GM23248 (cell line): ENCODE measurements at places on chromosomes 2 and 18.

DNA sequence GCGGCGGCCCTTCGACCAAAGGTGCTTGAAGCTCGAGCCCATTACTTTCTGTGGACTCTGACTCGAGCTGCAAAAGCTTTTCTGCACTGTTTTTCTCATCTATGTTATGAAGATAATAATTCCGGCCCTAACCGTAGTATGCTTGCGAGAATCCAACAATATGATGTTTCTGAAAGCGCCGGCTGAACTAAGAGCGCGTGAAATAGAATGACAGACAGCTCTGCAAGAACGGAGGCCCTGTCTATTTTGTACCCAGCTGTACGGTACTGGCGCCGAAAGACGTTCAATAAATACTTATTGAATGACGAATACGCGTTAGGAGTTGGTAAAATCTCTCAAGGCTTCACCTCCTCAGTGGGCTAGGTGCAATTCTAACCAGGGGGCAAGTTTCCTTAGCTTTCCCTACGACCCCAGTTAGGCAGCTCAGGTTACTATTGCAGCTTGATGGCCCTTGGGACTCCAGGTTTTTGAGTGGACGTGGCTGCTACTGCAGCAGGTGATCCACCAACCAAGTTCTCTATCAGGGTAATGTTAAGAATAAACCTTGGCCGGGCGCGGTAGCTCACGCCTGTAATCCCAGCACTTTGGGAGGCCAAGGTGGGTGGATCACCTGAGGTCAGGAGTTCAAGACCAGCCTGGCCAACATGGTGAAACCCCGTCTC, 570 bp downstream of the SCRN3 start:
- DNase-seq, result peak; percentile 63

DNA sequence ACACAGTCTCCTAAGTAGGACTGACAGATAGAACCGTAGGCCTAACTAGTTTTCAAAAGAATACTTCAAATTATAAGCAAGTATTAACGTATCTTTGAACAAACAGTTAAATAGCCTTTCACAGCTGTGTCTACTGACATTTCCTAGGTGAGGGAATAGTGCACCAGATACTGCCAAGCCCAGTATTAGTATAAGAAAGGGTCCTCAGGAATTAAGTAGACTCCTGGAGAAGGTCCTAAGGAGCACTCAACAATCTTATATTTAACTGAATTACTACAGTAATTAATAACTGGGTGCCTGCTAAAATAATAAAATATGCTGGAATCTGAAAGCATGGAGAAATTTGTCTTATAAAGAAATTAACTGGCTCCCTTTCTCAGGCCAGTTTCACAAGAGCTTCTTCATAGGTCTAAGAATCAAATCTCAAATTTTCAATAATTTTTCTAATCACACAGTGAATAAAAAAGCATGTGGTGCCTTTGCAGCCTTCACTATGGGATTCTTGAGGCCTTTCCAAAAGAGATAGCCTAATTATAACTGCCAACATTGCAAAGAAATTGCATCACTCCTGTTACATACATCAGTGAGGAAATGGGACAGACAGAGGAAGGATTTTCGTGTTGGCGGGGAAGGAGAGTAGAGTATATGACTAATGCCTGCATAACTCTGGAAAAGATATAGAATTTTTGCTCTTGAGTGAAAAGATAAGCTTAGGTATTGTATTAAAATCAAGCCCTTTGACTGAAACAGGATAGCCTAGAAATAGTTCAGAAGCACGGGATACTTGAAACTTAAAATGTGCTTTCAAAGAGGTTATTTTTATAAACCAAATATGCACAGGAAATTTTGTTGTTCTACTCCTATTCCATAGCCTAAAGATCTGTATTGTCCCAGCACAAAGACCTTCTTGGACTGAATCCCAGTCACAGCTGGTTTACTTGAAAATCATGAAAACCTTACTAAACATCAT, 228.6 kb upstream of the STK17B start:
- peak; percentile 94 for DNase-seq

GRCh38 chr2:18605115-18605514, 15.7 kb upstream of the NT5C1B start:
- DNase-seq, result no peak

GRCh38 chr18:5295231-5295920, at the start of gene ZBTB14:
TSS of gene ZBTB14 (minus strand) at chr18:5295726. CDS start at chr18:5293246, 2,480 bp downstream.
- DNase-seq, result peak; percentile 86

GRCh38 chr2:224524657-224525056, 60.5 kb downstream of the CUL3 start:
- DNase-seq, result no peak

DNA sequence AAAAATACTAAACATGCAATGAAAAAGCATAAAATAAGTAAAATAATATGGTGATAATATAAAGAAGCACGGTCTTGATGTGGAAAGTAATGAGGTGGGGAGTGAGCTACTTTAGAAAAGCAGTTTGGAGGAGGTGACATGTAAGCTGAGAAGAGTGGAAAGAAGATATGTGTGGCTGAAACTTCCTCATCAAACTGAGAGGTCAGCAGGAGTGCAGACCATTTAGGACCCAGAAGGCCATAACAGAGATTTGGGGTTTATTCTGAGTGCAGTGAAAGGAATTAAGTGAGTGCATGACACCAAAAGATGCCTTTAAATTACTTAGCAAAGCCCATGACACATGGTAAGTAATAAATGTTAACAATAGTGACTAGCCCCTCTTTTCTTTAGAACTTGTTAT, 24.4 kb upstream of the TMEM182 start:
- DNase-seq, result no peak

GRCh38 chr18:41875094-41875780, 79.8 kb upstream of the PIK3C3 start:
- DNase-seq, result peak; percentile 67

DNA sequence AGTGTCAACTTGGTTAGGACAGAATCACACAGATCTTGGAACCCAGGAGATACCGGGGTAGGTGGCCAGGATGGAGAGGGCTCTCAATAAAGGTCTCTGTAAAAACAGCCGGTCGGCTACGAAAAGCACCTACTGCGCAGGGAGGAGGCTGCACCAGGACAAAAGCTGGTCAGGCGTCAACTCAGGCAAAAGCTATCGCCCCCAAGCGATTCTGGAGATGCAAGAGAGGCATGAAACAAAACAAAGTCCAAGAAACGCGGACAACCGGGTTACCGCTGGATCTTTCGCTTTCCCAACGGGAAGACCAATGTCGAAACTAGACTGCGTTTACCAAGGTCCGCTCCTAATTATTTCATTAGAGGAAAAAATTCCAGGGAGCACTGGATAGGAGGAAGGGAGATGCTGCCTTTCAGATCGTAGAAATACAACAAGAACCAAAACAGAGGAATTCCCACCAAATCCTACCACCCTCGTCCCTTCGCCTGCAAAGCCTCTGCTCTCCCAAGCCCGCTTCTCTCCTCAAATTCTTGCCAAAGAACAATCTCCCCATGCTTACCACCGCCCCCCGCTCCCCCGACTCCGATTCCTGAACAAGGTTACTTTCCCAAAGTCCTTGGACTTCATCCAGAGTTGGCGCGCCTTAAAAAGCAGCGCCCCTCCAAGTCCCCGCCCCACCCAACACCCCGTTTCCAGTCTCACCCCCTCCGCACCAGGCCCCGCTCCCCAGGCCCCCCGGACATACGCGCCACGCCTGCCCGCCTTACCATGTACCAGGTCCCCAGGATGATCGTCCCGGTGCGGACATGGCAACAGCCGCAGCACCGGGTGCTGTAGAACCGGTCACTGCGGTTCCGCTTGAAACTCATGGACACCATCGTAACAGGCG, 539 bp downstream of the LAPTM4A start:
- DNase-seq, result peak; percentile 81

- no peak for DNase-seq
Observed at GRCh38 chr2:217642944-217643343, 359.9 kb downstream of the TNS1 start.

GRCh38 chr2:240376739-240377138, 58.7 kb upstream of the GPC1 start:
- no peak for DNase-seq

GRCh38 chr2:9795071-9795470, 48.2 kb upstream of the TAF1B start:
- DNase-seq, result no peak

GRCh38 chr18:34915046-34915445, 126.2 kb upstream of the MAPRE2 start:
- DNase-seq, result no peak

GRCh38 chr2:48851161-48851560, 95.6 kb upstream of the LHCGR start:
- DNase-seq, result peak; percentile 10

- DNase-seq, result no peak
Observed at GRCh38 chr2:21223618-21224017, 99.8 kb downstream of the TDRD15 start.

DNA sequence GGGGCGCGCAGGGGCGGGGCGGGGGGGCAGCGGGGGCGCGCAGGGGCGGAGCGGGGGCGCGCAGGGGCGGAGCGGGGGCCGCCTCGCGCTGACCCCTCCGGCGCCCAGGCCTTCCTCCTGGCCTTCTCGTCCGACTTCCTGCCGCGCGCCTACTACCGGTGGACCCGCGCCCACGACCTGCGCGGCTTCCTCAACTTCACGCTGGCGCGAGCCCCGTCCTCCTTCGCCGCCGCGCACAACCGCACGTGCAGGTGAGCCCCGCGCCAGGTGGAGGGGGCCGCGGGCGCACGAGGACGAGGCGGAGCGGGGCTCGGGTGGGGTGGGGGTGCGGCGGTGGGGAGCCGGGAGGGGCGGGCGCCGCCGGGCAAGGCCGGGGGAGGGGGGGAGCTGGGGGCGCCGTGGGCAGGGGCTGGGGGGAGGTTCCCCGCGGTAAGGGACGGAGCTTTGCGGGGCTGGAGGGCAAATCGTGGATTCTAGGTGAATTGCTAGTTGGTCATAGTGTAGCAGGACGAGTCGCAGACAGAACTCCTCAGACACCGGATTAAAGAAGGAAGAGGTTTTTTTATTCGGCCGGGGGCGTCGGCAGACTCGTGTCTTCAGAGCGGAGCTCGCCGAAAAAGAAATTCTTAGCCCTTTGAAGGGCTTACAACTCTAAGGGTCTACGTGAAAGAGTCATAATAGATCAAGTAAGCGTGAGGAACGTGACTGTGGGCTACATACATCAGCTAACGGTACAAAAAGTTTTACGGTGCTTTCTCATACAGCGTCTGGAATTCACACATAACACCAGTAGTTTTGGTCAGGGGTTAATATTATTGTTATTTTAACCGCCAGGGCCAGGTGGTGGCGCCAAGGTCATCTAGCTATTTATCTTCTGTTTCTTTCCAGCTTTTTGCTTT, 29.9 kb downstream of the ANO7 start:
- DNase-seq, result peak; percentile 70

GRCh38 chr2:62744603-62745002, 39.1 kb downstream of the EHBP1 start:
- no peak for DNase-seq

DNA sequence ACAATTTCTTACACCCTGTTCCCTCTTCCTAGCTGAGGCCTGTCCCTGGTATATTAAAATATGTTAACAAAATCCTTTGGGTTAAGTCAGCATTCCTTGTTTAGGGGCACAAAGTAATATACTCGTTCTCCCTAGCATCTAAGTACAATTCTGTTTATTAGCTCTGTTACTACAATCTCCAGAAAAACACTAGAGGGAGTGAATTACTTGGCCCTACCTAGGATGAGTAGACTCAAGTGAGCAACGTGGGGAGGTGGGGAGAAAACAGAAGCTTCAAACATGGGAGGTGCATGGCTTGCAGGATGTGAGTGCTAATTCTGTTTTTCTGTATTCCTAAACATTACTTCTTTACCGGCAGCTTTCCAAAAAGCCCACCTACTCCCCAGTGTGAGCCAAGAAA, 89.7 kb downstream of the FSIP2 start:
- no peak for DNase-seq

DNA sequence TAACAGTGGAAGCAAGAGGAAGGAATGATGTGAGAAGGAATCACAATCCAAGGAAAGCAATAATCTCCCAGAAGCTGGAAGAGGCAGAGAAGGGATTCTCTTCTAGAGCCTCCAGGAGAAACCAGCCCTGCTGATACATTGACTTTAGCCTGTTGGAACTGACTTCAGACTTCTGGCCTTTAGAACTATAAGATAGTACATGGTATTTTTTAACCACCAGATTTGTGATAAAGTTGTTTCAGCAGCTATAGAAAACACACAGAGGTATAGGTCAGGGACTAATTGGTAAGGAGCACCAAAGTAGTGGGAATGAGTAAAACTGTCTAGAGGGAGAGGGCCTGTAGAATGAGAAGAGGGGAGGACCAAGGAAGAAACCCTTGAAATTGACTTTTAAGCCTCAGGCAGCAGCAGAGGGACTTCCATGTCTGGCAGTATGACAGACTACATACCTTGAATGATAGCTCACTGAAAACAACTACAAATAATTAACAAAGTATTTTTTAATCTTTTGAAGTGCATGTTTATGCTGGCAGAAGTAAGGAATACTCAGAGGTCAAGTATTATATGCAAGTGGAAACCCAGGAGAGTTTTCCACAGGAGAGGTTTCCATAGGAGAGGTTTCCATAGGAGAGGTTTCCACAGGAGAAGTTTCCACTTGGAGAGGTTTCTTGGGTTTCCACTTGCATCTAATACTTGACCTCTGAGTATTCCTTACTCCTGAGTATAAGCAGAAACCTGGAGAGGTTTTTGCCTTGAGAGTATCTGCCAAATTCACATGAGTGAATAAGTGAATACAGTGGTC, 33.8 kb upstream of the TMEM17 start:
- DNase-seq, result peak; percentile 12

DNA sequence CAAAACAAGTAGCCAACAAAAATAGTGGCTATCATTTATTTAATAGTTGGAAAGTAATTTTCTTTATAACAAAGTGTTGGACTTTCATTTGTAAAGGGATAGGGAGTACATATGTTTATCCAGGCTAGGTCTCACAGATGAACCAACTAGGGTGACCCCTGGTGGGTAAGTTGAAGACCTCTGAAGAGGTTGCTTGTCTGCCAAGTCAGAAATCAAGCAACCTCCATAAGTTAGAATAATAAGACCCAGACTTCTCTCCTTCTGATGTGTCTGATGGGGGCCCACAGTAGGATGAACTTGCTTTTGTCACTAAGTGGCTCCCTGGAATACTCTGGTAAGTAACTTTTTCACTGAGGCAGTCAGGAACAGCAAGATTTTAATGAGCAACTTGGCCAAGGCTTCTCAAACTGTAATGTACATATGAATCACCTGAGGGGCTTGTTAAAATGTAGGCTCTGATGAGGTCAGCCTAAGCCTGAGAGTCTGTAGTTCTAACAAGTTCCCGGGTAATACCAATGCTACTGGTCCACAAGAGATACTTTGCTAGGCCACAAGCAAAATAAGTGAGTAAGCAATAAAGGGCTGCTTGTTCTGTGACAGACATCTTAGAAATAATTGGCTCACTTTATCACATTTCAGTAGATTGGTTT, 319.6 kb downstream of the PIK3C3 start:
- peak; percentile 30 for DNase-seq
